NCI-H2171 (cell line): ENCODE measurements at places on chromosomes 5 and 9.

DNA sequence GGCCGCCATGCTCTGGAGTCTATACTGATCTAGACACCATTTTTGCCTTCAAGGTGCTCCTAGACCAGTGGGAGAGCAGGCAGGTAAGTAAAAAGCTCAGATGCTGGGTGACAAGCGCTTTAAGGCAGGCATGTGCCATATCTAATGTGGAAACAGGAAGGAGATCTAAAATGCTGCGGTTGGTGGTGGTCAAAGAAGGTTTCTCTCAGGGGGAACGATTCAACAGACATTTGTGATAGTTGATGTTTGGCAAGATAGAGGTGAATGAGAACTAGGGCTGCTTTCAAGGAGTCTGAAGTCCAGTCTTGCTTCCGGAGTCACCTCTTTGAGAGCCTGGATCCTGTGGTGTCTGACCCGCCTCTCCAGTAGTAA lies 146.2 kb upstream of the KLF4 start:
- no peak for DNase-seq

GRCh38 chr9:35835216-35835632 lies 6.2 kb downstream of the TMEM8B start:
- no peak for DNase-seq

DNA sequence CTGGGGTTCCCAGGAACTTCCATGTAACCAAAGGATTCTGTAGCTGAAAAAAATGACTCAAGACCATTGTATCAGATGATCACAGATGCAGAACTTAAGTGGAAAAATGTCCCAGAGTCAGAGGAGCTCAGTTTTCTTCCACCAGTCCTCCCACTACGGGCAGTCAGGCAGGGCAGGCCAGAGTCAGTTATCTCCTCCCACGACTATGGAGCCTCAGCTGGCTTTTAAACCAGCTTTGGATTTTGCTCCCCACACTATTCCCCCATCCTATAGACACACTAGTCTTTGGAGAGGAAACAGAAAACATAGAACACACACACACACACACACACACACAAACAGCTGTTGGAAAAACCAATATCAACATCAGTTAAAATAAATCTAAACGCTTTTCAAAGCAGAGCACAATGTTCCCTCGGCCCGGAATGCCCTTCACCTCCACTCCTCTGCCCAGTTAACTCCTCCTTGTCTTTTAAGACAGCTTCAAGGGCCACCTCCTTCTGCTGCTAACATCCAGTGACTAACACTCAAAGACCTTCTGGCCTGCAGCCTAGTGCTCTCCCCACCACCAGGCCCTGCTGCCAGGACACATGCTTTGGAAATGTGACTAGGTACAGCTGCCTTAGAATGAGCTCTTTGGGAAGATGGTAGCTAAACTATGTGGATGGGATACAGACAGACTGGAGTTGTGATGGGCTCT lies 56.8 kb downstream of the NIPAL4 start:
- DNase-seq: no peak

DNA sequence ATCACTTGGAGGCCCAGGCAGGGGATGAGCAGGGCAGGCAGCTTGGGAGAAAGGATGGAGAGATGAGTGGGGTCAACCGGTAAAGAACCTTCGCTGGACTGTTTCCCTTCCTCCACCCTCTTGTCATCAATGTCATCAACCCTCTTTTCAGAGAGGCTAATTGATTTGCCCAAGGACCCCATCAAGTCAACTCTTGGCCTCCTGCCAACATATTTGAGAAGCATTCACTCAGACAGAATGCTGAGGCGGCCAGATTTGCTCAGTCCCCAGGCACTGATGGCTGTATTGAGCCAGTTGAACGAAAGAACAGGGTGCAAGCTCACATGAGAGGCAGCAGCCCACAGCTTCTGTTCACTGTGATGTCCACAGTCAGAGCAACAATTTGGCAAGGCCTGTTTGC lies 193.5 kb downstream of the RFK start:
- no peak for DNase-seq

DNA sequence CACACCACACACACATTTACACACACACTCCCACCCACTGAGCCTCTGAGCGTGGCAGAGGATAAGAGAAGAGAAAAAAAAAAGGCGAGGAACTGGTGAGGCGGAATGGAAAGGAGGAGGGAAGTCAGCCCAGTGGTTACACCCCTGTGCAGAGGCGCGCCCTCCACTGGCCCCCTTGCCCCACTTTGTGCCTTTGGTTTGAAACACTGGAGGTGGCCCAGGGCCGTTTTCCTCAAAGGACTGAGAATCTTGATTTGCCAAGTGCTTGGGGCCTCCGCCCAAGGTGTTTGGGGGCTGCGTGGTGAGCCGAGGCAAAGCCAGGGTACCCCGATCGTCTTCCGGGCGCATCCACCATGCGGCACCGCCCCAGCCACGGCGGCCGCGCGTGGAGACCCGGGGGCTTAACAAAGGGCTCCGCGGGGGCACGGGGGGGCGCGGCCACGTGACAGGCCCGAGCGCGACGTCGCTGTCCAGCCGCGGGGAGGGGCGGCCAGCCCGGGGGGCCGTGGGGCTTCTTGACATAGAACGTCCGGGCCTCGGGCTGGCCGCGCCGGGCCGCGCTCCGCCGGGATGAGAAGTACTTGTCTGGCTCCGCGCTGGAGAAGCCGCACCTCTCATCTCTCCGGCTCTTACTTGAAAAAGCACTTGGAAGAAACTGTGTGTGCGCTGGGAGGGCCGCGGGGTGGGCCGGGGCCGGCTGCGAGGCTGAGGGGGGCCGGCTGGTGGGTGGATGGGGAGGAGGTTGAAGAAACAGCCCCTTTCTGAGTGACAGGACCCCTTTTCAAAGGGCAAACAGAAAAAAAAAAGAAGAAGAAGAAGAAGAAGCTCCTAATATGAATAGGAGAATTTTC lies 21.0 kb downstream of the NR2F1 start:
- DNase-seq: no peak

DNA sequence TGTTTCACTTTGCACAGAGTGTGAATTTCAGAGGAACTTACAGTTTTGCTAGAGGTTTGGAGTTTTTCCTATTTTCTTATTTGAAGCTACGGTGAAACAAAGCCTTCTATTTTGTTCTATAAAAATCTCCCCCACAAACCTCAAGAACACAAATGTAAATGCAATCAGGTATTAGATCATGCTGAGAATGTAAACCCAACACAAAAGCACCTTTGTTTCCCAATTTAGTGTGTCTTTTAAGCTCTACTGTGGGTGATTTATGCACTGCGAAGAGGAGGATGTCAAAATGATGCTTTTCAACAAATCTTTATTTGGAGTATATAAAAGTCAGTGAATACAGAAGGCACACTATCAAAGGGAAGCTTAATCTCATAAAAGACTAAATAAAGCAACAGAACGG lies 4.3 kb upstream of the DRD1 start:
- DNase-seq: no peak

DNA sequence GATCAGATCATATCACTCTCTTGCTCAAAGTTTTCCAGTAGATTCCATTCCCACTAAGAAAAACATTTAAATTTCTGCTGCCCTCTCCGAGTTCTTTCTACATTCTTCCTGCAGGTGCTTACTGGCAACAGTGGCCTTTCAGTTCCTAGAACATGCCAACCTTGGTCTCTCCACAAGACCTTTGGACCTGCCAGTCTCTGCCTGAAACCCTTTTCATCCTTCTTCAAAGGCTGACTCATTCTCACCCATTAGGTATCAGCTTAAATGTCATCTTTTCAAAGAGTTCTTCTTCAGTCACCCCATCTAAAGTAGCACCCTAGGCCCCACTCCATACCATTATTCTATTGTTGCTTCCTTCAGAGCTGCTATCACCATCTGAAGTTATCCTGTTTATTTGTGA lies 21.8 kb downstream of the PPIC start:
- no peak for DNase-seq

- DNase-seq: no peak
Observed at GRCh38 chr9:2022560-2022959, 7.4 kb downstream of the SMARCA2 start.

GRCh38 chr5:72133212-72133990 lies 26.1 kb downstream of the MAP1B start:
- no peak for DNase-seq

DNA sequence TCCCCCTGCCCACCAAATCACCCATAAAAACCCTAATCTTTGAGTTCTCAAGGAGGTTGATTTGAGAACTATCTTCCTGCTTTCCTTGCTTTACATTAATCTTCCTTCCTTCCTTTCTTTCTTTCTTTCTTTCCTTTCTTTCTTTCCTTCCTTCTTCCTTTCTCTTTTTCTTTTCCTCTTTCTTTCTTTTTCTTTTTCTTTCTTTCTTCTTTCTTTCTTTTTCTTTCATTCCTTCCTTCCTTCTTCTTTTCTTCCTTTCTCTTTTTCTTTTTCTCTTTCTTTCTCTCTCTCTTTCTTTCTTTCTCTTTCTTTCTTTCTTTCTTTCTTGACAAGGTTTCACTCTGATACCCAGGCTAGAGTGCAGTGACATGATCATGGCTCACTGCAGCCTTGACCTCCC lies 67.3 kb upstream of the CEMIP2 start:
- no peak for DNase-seq

DNA sequence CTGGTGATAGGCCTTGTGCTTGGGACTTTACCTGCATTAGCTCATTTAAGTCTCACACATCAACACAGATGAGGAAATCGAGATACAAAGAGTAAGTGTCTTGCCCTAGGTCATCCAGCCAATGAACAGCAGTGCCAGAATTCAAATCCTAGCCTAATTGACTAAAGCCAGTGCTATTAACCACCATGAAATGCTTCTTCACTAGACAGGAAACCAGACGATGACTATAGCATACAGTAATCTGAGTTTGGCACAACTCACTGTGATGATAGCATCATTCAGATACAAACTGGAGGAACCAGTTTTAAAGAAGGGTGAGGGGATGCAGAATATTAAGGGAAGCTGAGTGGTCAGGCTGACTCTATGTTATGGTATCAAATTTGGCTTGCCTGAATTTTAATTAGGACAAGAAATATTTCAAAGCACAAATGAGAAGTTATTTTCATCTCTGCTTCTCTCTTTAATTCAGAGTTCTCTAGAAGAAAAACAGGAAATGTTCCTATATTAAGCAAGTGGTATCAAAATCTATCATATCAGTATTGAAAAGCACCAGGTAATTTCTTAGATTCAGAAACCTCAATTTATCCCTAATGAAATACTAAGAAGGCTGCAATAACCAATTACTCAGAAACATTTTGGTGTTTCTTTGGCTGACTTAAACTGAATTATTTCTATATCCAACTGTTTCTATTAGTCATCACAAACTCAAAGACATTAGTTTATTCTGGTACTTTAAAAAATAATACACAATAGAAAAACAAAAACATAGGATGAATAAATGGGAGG lies 147.0 kb upstream of the RASA1 start:
- no peak for DNase-seq

GRCh38 chr5:160083501-160083900 lies 35.7 kb downstream of the PWWP2A start:
- DNase-seq: no peak

DNA sequence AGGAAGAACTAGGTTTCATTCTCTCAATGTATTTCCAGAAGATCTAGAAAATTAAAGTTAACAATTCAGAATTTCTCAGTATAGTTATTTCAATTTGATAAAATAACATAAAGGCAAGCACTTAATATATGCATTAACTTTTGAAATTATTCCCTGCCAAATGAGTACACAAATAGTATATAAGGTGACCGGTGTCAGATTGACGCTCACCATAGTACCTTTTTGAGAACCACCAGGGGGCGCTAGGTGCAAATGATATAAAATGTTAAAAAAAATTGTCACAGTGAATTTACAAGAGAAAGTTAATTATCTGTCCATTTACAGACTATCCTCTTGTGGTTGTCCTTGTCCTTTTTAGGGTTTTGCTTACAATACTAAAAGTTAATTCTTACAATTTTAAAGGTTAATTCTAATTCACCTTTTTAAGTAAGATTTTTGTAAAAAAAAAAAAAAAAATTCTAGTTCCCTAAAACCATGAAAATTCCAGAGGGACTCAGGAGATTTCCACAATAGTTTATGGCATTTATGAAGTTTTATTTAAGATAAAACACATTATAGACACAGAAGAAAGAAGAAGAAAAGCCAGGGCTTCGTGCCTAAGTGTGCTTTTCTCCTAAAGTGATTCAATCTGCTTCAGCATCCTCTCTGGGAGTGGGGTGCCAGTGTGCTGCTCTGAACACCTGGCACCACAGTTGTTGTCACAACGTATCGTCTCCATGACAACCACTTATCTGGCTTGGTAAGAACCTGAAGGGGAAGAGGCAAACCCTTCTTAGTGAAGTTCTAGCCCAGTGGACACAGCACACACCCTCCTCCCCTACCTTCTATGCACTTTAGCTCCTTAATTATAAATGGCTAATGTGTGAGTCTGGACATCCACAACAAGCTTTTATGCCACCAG lies 1.7 kb downstream of the ADAMTS16 start:
- peak; percentile 71 for DNase-seq

- no peak for DNase-seq
Observed at GRCh38 chr5:111769541-111769940, 12.5 kb upstream of the NREP start.

- DNase-seq: no peak
Observed at GRCh38 chr9:109557481-109557880, 59.4 kb upstream of the PTPN3 start.

GRCh38 chr5:109173036-109173794 lies 236.6 kb downstream of the PJA2 start:
- no peak for DNase-seq

- DNase-seq: no peak
Observed at GRCh38 chr5:178826216-178826615, 33.5 kb upstream of the ZNF354B start.

DNA sequence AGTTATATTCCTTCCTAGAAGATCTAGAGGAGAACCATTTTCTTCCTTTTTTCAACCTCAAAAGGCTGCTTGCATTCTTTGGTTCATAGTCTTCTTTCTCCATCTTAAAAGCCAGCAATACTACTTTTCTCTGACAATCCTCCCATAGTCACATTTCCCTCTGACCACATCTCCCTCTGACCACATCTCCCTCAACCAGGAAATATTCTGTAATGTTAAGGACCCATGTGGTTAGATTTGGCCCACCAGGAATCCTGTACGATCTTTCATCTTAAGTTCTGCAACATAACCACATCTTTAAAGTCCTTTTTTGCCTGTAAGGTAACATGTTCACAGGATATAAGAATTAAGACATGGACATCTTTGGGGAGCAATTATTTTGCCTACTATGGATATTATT lies 179.4 kb upstream of the SPEF2 start:
- DNase-seq: no peak

DNA sequence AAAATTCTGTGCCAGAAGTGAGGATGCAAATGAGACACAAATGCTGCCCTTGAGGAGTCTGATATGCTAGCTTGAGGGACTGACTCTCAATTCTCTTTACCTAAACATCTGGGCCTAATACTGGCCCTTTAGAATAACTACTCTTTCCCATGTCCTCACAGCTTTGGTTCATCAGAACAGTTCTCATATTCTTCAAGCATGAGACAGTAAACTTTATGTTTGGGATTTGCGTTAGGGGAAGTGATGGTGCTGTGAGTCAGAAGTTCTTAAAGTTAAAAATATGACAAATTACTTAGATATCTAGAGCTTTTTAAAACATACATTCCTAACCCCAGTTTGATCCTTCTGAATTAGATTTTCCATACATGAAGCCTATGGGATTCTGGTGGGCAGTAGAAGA lies 665.0 kb upstream of the RGMB start:
- no peak for DNase-seq
